ENCODE measurements at places on chromosomes 7 and 10.

- H3K36me3 ChIP-seq: no peaks in the 10 kb centered on the region
- no peak overlapping the region for H3K27ac ChIP-seq
- H3K27me3 ChIP-seq: no peaks in the 10 kb centered on the region
- H3K4me3 ChIP-seq: no peak overlapping the region
- no peak for DNase-seq
Observed at GRCh38 chr7:104934665-104935064, 79.3 kb upstream of the KMT2E start.

GRCh38 chr7:24727154-24728120 lies 29.8 kb downstream of the GSDME start:
- no peak overlapping the region for H3K27ac ChIP-seq
- no peaks in the 10 kb centered on the region for H3K36me3 ChIP-seq
- no peak overlapping the region for H3K4me3 ChIP-seq
- peaks cover 1% of the 10 kb centered on the region for H3K4me1 ChIP-seq
- H3K27me3 ChIP-seq: no peaks in the 10 kb centered on the region

DNA sequence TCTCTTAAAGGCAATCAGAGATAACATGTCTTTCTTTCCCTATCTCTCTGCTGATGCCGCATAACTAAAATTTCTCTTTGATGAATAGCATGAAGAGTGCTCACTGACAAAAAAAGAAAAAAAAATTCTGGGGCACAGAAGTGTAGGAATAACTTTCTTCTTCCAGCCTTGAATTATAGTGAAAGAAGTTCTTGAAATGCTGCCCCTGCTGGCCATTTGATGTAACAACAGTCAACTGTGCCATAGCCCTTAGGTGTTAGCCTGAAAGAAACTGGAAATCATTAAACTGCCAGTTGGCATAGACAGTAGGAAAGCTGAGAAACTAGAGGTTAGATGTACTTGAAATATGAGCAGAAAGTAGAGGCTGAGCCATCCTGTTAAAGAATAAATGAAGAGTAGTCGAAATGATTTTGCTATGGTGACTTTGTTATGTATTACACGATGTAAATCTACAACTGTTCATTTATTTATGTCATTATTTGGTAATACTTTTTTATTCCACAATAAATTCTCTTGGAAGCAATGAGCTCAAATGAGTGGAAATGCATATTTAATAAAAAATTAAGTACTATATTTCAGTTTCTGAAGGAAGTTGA lies 48.3 kb upstream of the FAM171A1 start:
- no peaks in the 10 kb centered on the region for H3K27me3 ChIP-seq
- H3K4me3 ChIP-seq: no peak overlapping the region
- H3K4me1 ChIP-seq: no peaks in the 10 kb centered on the region
- DNase-seq: peak; percentile 75

DNA sequence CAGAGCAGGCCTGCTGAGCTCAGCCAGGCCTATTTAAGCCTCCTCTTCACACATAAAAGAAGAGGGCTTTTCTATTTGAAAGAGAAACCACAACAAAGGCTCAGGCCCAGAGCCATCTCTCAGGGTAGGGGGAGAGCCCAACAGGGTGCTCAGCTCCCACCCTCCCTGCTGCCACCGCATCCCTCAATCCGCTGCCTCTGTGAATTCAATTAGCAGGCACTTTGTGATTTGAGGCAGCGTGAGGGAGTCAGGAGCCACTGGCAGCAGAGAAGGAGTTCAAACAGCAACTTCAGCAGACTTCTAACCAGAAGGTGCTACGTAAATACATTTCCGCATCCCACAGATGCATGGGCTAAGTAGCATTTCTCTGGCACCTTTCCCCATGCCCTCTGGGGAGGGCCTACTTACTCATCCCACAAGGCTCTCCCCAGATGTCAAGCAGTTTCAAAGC lies 45.2 kb downstream of the LRRC20 start:
- peaks cover 1% of the 10 kb centered on the region for H3K4me1 ChIP-seq
- H3K27ac ChIP-seq: no peak overlapping the region

DNA sequence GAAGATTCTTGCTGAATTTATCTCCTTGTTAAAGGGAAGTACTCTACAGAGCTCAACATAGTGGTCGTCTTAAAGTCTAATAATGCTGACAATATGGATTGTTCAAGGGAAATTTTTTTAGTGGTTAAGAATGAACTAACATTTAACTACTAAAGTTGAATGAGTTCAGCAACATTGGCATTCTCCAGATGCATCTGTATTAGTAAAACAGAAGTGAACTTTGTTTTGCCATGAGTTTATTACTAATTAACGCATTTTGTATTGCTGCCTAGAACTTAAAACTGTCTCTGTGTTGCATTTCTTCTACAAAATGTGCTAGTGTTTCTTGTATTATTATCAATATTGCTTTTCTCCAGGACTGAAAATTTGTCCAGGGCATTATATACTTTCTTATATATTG lies 67.5 kb downstream of the C1GALT1 start:
- H3K4me3 ChIP-seq: no peak overlapping the region
- no peak for DNase-seq
- H3K4me1 ChIP-seq: no peaks in the 10 kb centered on the region
- no peaks in the 10 kb centered on the region for H3K36me3 ChIP-seq

DNA sequence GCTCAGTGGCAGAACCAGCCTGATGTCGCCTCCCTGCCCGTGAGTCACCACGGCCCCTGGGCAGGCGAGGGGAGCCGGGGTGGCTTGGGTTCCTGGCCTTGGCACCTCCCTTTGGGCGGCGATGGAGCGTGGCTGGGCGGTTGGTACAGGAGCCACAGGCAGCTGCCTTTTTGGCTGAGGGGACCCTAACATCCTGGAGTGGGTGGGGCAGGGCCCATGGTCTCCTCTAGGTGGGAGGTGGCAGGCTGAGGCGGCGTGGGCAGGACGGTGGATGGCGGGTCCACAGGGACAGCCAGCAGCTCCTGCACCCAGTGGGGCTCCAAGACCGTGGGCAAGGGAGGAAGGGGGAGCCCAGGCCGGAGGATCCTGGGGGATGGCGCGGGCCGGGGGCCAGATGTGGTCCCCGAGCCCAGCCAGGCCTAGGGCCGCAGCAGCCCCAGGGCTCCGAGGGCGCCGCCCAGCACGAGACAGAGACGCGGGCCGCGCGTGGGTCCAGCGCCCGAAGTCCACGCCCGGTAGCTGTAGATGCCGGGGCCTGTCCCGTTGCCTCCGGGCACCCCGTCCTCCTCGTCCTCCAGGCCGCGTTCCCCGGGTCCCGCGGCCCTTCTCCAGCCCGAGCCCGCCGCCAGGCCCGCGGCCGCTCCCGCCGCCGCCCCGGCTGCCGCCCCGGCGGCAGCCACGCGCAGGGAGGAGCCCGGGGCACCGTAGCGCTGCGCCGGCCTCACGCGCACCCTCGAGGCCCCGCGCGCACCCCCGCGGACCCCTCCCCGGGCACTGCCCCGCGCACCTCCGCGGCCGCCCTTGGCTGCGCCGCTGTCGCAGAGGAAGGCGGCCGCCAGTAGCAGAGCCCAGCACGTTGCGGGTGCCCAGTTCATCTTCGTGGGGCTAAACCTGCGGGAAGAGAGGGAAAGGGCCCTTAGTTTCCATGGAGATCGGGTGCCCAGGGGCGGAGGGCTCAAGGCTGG lies 1.3 kb downstream of the SPRN start:
- H3K27me3 ChIP-seq: no peaks in the 10 kb centered on the region
- no peak overlapping the region for H3K4me3 ChIP-seq
- no peaks in the 10 kb centered on the region for H3K4me1 ChIP-seq
- DNase-seq: peak; percentile 13
- no peak overlapping the region for H3K27ac ChIP-seq

GRCh38 chr7:92178928-92179924 lies at the start of gene LRRD1:
TSS of gene LRRD1 (minus strand) at chr7:92179142. CDS start at chr7:92165202, 13,940 bp downstream.
- H3K27me3 ChIP-seq: no peaks in the 10 kb centered on the region
- no peaks in the 10 kb centered on the region for H3K4me1 ChIP-seq
- peak within 1 kb of the TSS; percentile 62 for H3K27ac ChIP-seq
- H3K36me3 ChIP-seq: no peaks in the 10 kb centered on the region
- peak; percentile 89 for DNase-seq
- no peak within 1 kb of the TSS for H3K4me3 ChIP-seq

DNA sequence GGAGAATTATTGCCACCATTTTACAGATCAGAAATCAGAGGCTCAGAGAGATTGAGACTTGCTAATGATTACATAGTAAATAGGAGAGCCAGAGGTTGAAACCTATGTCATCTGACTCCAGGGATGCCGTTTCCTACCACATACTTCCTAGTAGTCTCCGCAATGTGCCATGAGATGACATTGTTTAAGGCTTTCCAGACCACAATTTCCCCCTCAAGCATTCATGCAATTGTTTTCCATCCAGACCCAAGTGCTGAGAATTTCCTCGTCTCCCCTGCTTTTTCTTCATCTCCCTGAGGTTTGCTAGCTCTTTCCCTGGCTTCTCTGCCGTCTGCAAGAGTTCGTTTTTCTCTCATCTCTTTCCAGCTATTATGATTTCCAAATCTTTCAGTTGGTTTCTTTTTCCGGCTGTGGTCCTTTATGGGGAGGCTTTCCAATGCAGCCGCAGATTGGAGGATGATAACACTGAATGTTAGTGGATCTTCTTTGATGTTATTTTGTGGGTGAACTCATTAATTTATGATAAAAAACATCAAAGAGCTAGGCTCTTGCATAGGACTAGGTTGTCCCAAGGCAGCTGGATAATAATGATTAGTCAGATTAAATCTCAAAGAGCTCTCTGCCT lies 6.9 kb upstream of the GOLGA7B start:
- peaks cover 17% of the 10 kb centered on the region for H3K27me3 ChIP-seq
- no peaks in the 10 kb centered on the region for H3K4me1 ChIP-seq
- no peaks in the 10 kb centered on the region for H3K36me3 ChIP-seq
- no peak overlapping the region for H3K4me3 ChIP-seq

DNA sequence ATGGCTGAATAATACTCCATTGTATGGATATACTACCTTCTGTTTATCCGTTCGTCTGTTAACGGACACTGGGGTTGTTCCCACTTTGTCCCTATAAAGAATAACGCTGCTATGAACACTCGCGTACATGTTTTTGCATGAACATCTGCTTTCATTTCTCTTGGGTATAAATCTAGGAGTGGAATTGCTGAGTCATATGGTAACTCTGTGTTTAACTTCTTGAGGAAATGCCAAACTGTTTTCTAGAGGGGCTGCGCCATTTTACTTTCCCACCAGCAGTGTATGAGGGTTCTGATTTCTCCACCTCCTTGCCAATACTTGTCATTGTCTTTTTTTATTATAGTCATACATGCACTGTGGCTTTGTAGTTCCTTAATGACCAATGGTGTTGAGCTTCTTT lies 20.6 kb upstream of the RASSF4 start:
- H3K36me3 ChIP-seq: no peaks in the 10 kb centered on the region
- DNase-seq: no peak

DNA sequence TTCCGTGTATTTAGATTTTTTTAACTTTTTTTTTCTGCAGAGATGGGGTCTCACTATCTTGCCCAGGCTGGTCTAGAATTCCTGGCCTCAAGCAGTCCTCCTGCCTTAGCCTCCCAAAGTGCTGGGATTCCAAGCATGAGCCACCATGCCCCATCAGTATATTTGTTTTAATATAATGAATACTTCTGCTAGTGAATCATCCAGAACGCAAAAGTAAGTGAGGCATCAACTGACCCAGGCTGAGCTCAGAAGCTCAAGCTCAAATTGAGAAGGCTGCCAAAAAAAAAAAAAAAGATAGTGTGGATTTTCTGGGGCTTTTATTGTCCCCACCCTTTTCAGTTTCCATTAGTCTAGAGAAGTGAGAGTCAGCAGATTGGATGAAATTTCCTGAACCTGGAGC lies 39.0 kb upstream of the TECTB start:
- H3K4me3 ChIP-seq: no peak overlapping the region
- H3K4me1 ChIP-seq: no peaks in the 10 kb centered on the region
- no peak overlapping the region for H3K27ac ChIP-seq

DNA sequence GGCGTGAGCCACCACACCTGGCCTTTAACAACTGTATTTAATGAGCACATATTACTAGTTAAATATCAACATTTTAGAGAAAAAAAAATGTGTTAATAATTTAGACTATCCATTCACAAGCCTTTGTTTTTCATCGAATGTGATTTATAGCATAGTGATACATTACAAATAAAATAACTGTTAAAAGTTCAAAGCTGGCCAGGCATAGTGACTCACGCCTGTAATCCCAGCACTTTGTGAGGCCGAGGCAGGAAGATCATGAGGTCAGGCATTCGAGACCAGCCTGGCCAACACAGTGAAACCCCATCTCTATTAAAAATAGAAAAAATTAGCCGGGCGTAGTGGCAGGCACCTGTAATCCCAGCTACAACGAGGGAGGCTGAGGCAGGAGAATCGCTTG lies 72.7 kb downstream of the HACD1 start:
- H3K36me3 ChIP-seq: no peaks in the 10 kb centered on the region
- H3K4me1 ChIP-seq: no peaks in the 10 kb centered on the region
- no peak for DNase-seq
- H3K27me3 ChIP-seq: no peaks in the 10 kb centered on the region
- no peak overlapping the region for H3K4me3 ChIP-seq

DNA sequence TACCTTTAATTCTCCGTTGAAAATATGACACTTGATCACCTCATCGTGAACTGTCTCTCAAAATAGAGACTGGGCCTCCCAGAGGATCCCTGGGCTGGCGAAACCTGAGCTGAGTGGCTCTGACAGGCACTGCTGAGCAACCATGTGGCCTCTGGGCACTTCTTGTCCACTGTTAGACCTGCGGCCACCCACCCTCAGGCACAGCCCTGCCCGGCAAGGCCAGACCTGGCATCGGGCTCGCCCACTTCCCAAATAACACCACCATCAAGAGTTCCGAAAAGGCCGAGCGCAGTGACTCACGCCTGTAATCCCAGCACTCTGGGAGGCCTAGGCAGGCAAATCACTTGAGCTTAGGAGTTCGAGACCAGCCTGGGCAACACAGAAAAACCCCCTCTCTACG lies 82.5 kb downstream of the COBL start:
- no peak for DNase-seq
- H3K27me3 ChIP-seq: no peaks in the 10 kb centered on the region
- no peaks in the 10 kb centered on the region for H3K36me3 ChIP-seq
- peak overlapping the region; percentile 8 for H3K27ac ChIP-seq

DNA sequence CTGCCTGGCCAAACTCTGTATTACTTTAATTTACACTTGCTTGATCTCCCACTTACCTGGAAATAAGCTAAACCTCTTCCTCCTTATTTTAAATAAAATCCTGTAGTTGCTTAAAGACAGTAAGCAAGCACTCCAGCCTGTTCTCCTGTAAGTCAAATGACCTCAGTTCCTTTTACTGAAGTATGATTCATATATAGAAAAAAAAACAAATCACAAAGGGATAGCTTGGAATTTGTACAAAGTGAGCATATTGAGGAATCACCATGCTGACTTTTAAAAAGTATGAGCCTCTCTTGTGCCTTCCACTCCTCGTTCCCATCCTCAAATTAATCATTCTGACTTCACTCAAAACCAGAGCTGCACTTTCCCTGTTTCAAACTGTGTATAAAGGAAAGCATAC lies 52.0 kb downstream of the C10orf90 start:
- H3K36me3 ChIP-seq: no peaks in the 10 kb centered on the region
- no peak overlapping the region for H3K27ac ChIP-seq
- no peak for DNase-seq
- no peak overlapping the region for H3K4me3 ChIP-seq
- H3K27me3 ChIP-seq: no peaks in the 10 kb centered on the region
- no peaks in the 10 kb centered on the region for H3K4me1 ChIP-seq

- H3K36me3 ChIP-seq: no peaks in the 10 kb centered on the region
- no peak overlapping the region for H3K27ac ChIP-seq
- no peaks in the 10 kb centered on the region for H3K4me1 ChIP-seq
- no peak for DNase-seq
Observed at GRCh38 chr10:62502995-62503613, 128.9 kb downstream of the ZNF365 start.

All from hepatocyte (in vitro differentiated cells).